Right ventricle myocardium inferior (tissue), 1 donor: ENCODE measurements at places on chromosomes 2 and 18.

- no peak for DNase-seq
Observed at GRCh38 chr18:55405475-55405874, 182.5 kb downstream of the TCF4 start.

DNA sequence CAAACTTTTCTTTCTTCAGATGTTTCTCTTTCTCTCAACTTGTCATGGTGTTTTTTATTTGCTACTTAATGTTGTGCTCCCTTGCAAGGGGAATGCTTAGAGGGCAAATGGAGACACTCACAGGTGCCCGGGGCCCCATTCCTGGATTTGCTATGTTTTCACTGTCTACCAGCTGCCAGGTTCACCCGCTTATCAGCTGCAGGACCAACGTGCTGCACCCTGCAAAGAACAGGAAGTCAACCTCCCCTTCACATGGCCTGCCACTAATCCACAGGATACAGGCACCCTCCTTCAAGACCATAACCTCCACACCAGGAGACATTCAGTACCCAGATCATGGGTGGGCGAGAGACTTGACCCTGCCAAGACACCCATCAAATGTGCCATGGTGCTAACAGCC, 237.6 kb upstream of the STON1 start:
- DNase-seq = peak; percentile 59

DNA sequence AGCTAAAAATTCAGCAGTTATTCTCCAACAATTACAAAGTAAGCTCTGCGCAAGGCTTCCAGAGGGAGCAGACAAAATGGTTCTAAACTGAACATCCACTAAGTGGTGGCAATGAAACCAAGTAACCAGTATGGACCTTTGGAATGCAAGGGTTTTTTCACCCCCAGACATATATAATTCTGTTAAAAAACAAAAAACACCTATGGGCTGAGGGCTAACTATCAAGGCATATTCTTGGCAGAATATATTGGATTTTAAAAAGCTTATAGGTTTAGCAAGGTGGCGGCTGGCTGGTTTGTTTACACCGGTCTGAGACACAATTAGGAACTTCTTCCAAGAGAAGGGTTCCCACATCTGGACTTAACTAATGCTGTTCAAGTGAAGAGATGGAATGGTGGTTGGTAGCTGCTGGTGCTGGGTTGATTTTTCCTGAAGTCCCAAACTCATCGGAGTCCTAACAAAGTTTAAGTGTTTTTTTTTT, 2.8 kb downstream of the ZFP36L2 start:
- no peak for DNase-seq

GRCh38 chr18:36636237-36636817, 192.5 kb downstream of the TPGS2 start:
- no peak for DNase-seq

DNA sequence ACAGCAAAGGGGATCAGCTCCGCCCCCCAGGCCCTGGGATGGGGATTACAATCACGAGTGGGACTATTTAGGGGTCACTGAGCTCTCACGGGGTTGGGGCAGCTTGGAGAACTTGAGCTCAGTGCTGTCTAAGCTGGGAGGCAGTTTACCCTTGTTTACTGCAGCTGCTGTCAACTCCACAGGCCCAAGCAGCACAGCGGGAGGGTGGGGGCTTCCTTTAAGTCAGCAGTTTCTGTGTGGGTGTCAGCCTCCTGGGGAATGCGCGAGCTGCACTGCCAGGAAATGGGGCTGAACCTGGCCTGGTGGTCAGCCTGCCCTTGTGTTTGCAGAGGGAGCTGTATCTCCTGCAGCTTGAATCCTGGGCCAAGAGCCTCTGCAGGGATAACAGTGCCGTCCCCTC, 29.8 kb downstream of the TOGARAM2 start:
- peak; percentile 83 for DNase-seq

DNA sequence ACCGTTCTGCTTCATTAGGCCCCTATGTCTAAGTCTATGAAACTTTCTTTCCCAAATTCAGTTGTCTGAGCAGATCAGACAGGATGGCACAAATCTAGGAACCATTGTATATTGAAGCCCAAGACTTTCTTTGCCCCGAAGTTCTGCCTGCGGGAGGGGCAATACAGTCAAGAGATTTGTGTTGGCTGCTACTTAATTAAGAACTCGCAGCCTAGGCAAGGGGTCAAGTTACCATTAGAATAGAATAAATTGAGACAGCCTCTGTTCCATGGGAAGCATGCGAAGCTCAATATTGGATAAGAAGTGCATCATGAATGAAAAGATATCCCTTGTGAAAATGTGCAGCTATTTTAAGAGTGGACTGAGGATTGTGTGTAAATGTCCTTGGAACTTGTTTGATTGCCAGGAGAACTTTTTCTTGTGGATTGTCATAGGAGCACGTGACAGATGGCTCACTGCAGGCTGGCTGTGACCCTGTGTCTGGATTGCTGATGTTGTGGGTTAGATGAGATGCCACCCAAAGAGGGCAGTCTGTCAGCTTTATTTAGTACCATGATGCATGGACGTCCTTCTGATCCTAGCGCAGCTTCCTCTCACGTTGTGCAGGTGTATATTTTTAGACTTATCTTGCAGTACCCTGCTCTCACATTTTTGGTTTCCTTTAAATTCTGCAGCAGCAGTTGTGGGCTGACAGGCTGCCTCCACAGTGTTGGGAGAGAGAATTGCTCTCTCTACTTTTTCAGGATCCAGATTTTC, 30.9 kb downstream of the HAUS1 start:
- DNase-seq = no peak

DNA sequence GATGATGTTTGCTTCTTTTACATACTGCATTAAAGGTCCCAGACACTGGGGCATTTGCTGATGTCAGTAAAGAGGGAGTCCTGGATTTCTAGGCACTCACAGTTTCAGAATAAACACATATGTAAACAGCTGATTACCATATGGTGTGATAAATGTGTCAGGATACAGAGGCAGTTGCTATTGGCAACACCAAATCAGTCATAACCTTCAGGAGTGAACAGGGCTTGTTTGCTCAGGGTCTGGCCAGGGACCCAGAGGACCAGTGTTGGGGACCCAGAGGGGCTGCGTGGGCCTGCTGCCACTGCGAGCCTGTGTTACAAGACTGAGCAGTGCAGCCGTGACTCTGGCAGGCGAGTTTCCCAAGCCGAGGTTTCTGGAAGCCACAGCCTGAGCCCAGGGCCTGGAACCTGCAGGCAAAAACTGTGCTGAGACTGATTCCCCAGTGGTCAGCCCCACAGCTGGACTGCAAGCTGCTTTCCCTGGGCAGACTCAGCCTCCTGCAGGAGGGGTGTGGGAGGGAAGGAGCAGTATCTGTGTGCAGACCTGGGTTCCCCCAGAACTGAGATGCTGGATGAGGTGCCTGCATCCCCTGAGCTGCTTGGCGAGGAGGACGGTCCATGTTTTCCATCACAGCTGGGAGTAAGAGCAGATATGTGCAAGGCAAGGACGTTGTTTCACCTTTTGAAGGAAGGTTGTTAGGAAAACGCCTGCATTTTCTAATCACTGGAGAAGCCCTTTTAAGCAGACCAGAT, 23.6 kb downstream of the ASAP2 start:
- peak; percentile 84 for DNase-seq

- peak; percentile 57 for DNase-seq
Observed at GRCh38 chr2:68448671-68449653, 18.1 kb downstream of the FBXO48 start.

DNA sequence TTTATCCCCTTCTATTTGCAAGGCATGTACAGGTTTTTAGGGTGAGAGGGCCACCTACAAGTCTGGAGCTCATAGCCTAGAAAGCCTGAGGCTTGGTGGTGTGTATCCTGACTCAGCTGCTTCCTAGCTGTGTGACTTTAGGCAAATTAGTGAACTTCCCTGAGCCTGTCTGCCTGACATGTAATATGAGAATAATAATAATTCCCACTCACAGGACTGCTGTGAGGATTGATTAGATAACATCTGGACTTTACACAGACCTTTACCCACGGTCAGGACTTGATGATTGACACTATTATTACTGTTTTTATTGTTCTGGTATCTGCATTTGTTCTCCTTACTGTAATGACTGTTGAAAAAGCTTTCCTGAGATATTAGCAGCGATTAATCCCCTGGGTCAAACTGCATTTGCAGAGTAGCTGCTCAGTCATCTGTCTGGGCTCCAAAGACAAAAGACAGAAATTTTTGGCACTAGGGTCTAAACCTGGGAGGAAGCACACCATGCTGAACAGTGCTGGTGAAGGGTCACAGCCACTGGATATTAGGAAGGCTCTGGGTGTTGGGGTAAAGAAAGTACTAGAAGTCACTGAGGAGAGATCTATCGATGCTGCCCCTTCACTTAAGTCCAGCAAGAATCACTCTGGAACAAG, 276.5 kb upstream of the FN1 start:
- no peak for DNase-seq

DNA sequence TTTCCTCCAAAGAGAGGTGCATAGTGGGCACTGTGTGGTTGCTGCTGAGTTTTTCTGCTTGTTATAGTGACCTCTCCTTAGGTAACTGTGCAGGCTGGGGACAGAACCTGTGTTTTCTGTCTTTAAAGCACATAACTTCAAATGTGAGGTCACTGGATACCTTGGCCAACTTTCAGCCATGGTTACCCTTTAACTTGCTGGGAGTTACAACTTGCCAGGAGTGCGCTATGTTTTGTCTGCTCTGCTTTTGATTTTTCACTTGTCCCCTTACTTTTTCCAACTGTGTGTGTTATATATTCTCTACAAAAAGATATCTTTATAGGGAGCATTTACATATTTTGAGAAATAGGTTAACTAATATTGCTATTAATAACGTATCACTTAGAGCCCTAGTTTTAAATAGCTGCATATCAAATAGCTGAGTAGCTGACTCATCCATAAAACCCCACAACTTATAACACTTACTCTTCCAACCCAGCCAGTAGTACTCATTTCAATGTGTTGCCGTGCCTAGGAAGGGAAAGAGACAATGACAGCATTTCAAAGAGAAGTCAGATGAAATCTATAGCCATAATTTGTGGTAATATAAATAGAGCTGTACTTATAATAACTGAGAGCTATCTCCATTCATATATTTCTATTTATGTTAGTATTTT, 51.6 kb downstream of the DPP4 start:
- no peak for DNase-seq

DNA sequence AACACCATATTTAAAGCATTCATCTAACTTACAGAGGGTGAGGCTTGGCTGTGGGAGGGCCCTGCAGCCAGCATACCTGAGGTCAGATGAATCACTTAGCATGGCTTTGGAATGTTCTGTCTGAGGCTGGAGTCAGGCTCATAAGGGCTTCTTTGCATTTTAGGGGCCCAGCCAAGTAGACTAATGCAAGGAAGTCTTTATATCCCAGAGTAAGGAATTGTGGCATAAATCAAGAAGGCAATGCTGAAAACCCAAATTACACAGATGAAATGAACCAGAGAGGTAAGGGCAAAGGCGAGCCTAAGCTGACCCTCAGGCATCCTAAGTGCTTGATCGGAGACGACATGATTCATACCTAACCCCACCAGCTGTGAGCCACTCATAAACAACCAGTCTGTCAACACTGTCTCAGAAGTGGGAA, 383.6 kb downstream of the DCC start:
- DNase-seq = no peak
